CD4-positive, alpha-beta T cell treated with Interleukin-6 for 4 hours (primary cell): ENCODE measurements at places on chromosomes 3 and 15.

GRCh38 chr3:62057339-62058047 is 315.9 kb downstream of the FEZF2 start:
- no peak for DNase-seq

DNA sequence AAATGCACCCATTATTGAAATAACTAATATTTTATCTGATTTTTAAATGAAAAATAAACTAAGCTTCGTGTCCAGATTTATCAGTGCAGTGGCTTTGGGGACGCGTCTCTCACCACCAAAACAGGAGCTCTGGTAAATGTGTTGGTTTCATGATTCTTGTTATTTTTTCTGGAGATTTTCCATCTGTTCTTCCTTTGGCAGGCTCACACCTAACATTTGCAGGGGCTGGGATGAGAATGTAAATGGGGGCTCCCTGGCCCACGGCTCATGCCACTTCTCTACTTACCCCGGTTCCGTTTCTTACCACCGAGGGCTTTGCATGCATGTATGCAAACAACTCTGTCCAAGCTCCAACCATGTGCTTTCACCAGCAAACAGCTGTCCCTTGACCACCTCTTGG is 30.9 kb upstream of the CA12 start:
- no peak for DNase-seq

DNA sequence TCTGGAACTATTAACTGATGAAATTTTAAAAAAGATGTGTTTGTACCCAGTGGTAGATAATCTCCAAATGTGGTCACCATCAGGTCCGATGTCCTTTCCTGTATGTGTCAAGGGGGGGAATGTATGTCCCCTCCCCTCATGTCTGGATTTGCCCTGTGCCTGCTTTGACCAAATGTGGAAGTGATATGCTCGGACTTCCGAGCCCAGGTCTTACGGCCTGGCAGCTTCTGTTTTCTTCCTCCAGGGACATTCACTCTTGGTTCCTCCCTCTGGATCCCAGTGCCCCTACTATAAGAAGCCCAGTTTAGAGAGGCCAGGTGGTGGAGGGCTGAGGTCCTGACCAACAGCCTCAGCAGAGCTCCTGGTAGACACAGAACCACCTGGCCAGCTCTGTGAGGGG is 75.5 kb downstream of the CCR1 start:
- DNase-seq: no peak

DNA sequence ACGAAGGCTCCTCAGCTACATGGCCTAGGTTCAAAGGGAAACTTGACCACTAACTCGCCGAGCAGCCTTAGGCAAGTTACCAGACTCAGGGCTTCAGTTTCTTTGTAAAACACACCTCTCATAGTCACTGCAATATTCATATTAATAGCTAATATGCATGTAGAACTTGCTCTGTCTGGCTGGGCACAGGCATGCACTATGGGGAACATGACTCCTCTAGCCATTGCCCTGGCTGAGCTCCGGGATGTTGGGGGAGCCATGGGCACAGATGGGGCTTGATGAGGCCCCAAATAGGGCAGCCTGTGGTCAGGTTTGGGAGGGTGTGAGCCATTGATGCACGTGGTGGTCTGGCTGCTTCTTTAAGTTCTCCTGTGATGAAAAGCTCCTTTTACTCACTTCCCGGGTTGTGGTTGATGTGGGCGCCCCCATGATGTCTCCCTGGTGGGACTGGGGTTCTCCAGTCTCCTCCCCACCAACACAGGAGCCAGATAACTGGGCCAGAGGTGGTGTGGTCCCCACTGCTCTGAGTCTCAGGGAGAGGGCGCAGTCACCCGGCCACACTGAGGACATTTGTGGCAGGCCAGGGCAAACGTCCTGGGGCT is 29.4 kb upstream of the DUSP7 start:
- no peak for DNase-seq

GRCh38 chr15:24054547-24055245 is 367.6 kb upstream of the NDN start:
- DNase-seq: no peak

DNA sequence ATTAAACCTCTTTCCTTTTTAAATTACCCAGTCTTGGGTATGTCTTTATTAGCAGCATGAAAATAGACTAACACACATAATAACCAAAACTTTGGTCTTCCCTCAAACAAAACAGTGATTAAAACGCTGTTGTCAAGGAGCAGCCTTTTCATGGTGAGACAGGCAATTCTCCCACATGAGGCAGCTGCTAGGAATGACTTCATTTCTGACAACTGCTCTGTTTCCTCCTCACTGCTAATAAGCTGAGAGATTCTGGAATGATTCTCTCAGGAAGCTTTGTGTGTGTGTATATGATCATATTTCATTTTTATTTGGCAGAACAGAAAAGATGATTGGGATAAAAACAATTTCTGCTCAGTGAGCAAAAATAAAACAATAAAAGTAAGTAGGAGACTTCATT is 580.6 kb upstream of the ADAMTS9 start:
- DNase-seq: no peak

- no peak for DNase-seq
Observed at GRCh38 chr3:144708437-144708836, 736.8 kb downstream of the DIPK2A start.
